ENCODE measurements at places on chromosomes 2 and 18. TPM values are rescaled to one million over a fixed set of nuclear protein-coding genes. Genes with fewer than 3 reads are reported as not detected.

- no peak for DNase-seq
Measured at GRCh38 chr18:23121133-23121532, 14.2 kb upstream of the CABLES1 start.

DNA sequence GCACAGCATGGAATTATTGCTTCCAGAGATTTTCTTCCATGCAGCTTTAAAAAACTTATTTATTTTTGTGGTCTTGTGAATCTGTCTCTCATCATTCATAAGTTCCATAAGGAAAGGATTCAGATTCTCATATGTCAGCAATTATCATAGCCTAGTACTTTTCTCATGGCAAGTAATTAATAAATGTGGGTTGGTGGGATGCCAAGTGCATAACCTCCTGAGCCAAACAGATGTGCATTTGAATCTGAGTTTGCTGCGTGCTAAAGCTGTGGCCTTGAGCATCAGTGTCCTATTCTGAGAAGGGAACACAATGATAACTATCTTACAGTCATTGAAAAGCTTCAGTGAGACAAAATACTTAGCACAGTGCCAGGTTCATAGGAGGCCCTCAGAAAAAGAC, 331.9 kb downstream of the PDE11A start:
- DNase-seq, result no peak

DNA sequence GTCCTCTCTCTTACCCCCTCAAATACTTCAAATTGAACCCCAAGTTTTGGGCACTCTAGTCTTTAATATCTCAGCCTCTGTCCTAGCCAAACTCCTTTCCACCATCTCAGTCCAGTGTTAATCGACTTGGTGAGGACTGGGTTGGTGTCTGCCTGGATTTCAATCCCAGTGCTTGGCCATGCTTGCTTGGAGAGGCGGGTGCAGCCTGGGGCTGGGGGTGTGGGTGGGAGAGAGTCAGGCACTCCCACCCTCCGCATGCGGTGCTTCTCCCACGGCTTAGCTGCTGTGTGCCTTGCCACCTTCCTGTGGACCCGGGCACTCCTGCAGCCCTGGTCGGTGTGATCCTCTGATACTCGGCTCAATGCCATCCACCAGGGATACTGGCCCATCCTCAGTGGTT, 220.8 kb upstream of the HDAC4 start:
- DNase-seq, result no peak

GRCh38 chr2:23418056-23418455, 33.1 kb downstream of the KLHL29 start:
- no peak for DNase-seq

DNA sequence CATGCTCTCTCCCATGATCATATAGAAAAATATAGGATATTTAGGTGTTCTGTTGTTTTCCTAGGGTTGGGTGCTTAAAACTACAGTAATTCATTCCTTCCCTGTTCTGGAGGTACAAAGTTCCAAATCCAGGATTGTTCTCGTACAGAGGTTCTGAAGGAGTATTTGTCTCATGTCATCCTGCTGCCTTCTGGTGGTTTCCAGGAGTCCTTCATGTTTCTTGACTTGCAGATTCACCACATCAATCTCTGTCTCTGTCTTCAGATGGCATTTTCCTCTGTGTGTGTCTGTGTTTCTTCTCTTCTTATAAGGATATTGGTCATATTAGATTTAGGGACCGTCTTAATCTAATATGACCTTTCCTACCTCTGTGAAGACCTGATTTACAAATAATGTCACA, 397.9 kb downstream of the NYAP2 start:
- no peak for DNase-seq

GRCh38 chr2:233265899-233266431, 14.5 kb downstream of the ATG16L1 start:
- no peak for DNase-seq

DNA sequence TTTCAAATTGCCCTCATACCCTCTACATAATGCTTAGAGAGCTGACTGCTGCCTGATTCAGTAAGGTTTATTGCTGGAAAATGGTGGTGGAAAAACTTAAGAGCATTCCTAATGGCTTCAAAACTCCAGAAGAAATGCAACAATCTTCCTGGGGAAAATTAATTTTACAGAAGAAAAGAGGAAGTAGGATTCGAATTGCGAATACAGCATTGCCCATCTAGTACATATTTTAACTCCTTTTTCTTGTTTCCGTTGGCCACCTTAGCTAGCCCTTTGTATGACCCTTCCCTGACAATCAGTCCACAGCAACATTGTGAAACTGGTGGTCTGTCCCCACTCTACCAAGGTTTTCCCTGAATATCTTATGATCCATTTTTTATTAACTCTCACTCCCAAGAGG, 224.7 kb downstream of the MTX2 start:
- DNase-seq, result no peak

GRCh38 chr2:130351711-130352110, 4.1 kb upstream of the PTPN18 start:
- DNase-seq, result no peak

DNA sequence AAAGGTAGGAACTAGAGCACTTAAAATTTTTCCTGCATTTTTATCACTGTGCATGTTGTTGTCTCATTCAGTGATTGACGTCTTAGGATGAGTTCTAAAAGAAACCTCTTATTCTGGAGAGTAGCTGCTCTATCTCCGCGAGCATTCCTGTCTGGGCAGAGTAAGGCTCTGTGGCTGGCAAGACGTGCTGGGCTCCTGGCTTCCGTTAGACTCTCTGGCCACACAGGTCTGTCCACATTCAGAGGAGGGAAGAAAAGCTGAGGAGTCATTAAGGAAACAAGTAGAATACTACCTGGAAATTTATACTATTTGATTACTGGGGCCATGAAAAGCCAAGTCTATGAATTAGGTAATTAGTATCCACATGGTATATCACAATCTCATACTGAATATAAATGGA, 138.0 kb upstream of the DNMT3A start:
- DNase-seq, result no peak

- no peak for DNase-seq
Measured at GRCh38 chr2:152100961-152101360, 2.1 kb upstream of the CACNB4 start.

The GATA6 gene
- total RNA-seq, result not detected

The CYBRD1 gene
- total RNA-seq, result not detected

The PFN4 gene
- total RNA-seq, result 0.66 TPM

The NYAP2 gene
- total RNA-seq, result 0.15 TPM

The IL1F10 gene
- total RNA-seq, result not detected

The ERFE gene
- total RNA-seq, result 0.17 TPM

The ASB18 gene
- total RNA-seq, result not detected

The SPP2 gene
- not detected for total RNA-seq

Data from B cell (primary cell).